ENCODE measurements at places on chromosomes 5 and 9.
A peak's percentile ranks its signal among the peaks of the same experiment; 100 is the strongest.

GRCh38 chr9:2928411-2928810 lies 84.5 kb upstream of the PUM3 start:
- DNase-seq, result no peak

DNA sequence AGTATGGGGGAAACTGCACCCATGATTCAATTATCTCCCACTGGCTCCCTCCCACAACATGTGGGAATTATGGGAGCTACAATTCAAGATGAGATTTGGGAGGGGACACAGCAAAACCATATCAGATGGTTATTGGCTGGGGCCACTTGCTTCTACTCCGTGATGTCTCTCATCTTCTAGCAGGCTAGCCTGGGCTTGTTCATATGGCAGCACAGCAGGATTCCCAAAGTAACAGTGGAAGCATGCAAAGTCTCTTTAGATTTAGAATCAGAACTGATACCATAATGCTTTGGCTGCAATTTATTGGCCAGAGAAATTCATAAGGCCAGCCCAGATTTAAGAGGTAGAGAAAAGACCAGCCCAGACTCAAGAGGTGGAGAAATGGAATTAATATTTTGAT lies 126.2 kb downstream of the PTTG1 start:
- DNase-seq, result no peak

DNA sequence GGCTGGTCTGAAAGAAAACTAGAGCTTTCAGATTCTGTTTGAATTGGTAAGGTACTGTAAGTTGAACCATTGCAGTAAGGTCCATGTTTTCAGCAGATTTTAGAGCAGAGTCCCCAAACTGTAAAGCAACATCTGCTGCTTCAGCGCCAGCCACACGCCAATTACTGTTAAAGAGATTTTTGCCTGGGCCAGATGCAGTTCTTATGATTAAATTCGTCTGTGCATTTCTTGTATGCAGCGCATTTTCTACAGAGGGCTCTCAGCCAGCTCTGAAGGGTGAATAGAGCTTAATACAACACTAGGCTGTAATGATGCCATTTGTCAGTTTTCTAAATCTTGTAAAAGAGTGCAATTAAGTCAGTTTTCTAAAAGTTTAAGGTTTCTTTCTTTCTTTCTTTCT lies 246.3 kb downstream of the COX7C start:
- no peak for DNase-seq

- no peak for DNase-seq
These were observed 126.9 kb upstream of the ANKRD55 start for GRCh38 chr5:56359809-56360685.

DNA sequence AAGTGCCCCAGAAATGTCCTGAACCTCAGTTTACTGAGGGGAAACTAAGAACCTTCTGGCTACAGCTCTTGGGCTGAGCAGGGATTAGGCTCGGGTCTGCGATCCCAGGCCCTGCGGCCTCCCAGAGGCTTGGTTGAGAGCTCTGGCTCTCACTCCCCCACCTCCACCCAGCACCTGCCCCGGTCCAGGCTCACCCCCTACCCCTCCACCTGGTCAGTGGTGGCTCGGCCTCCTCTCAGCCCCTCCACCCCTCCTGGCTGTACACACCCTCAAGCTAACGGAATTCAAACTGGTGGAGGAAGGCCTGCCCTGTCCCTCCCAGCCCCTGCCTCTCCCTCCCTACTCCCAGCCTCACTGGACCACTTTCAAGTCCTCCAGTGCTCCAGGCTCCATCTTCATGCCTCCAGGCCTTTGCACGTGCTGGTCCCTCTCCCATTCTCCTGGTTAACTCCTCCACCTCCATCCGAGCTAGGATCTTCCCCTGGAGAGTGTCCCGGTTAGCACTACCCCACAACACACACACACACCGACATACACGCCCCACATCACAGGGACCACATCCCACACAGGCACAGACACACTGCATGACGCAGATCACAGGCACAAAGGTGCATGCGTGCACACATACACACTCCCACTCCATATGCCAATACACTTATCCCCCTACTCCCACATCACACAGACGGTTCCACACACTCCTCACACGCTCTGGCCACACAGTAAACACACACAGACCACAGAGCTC lies 130.9 kb downstream of the C9orf50 start:
- peak; percentile 62 for DNase-seq

DNA sequence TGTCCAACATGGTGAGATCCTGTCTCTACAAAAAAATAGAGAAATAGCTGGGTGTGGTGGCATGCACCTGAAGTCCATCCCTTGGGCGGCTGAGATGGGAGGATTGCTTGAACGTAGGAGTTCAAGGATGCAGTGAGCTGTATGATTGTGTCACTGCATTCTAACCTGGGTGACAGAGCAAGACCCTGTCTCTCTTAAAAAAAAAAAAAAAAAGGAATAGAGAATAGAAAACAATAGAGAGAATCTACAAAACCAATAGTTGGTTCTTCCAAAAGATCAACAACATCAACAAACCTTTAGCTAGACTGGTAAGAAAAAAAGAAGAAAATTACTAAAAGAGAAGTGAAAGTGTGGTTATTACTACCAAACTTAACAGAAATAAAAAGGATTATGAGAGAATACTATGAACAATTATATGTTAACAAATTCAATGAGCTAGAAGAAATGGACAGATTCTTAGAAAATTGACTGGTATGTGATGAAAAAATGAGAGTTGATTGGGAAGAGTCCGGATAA lies 8.1 kb upstream of the SLC38A9 start:
- no peak for DNase-seq

DNA sequence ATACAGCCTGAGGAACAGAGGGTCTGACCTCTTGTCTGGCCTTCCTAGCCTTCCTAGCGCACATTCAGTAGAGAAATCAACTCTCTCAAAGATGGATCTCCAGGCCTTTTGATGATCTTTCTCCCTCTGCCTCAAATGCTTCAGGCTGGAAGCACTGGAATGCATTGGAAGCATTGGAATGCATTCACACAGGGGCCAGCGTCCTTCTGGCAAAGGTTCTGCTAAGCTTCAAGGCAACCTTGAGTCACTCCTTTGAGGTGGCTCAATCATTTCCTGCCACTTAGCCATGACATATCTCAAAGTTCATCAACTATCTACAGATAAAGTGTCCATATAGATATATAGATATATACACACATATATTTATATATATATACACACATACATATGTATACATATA lies 42.9 kb downstream of the OR2K2 start:
- DNase-seq, result no peak

DNA sequence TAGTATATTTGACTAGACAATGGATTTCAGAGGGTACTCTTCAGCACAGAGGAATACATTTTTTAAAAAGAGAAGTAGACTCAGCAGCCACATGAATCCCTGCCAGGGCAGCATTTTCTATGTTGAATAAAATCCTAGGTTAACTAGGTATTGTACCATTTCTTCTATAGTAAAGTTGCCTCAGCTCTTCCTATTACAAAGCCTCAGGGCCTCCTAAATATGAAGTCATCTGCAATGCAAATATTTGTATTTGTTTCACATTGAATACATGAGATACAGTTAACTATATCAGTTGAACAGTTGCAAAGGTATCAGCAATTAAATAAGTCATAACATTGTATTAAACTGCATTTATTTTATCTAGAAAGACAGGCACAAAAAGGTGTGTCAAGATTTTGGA lies 59.5 kb downstream of the NUDT12 start:
- DNase-seq, result no peak

GRCh38 chr5:60978968-60979367 lies 34.0 kb downstream of the NDUFAF2 start:
- no peak for DNase-seq

GRCh38 chr9:14434158-14434504 lies 120.2 kb upstream of the NFIB start:
- DNase-seq, result no peak

DNA sequence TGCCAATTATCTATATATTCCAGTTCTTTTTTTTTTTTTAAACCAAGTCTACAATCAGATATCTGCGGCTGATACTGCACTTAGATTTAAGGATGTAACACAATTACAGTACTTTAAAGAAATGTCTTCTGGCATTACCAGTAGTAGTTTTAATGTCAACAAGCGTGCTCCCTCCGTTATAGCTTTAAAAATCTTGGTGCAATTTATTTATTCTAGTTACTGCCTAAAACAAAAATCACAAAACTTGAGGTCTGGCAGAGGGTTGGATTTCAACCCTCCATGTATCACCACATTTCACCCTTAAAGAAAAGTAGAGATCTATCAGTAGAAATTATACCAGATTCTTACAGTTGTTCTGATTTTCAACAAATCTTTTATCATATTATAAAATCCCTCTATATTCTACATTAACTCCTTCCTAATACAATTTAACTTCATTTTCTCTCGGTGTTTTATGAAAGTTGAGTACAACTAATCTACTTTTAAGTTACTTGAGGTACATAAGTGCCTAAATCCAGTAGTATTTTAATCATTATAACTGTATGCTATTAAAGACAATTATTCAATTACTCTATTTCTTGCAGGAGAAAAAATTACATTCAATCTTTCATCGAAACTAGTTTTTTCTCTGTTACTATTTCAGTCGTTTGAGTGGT lies 2.0 kb upstream of the RICTOR start:
- DNase-seq, result no peak

DNA sequence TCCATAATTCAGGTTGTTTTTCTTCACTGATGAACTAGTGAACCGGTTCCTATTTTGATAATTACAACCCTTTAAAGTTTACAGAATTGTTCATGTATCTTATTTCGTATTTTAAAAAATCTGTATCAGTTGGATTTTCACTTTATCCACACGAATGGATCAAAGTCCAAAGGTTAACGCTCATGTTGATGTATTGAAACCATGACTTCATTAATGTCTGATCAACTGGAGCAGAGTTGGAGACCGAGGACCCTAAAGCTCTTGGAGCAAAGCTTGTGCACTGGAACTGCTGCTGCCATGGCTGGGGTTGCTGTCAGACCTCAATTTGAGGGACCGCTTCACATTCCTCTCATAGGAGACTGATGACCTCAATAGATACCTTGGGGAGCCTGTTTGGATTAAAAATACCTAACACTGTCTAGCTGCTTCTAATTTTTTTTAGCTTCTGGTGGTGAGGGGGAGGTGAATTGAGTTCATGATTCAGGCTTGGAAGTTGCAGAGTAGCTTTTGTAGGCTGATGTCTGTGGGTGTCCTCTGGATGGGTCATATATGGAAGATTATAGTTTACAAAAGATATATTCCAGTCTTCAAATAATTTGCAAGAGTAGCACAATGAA lies 45.1 kb downstream of the KIAA1958 start:
- DNase-seq, result no peak

DNA sequence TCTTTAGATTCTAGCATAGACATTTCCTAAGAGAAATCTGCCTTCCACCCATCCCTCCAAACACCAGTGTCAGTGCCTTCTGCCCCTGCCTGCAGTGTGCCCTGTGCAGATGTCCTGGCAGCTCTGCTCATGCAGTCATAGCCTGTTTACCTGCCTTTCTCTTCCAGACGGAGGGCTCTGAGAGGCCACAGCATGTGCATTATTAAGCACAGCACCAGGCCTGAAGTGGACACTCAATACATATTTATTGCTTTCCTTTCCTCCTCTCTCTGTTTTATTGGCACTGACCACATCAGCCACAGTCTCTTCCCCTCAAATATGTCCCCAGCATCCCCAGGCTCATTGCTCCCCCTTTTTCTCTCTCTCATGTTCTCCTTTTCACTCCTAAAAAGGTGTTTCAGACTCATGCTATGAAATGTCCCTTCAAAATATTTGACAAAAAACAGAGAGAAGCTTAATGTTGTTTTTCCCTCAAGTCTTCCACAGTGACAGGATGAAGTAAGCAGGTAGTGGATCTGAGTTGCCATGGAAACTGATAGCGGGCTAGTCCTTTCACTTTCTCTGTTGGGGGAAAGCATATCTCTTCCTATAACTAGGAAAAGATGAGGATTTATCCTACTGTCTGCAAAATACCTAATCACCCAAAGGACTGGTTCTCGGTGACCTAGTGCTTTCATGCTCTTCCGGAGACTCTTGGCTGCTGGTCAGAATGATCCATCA lies 100.9 kb downstream of the ATP10B start:
- DNase-seq, result no peak

- DNase-seq, result no peak
These were observed 189.1 kb downstream of the GABRG2 start for GRCh38 chr5:162256711-162257110.

DNA sequence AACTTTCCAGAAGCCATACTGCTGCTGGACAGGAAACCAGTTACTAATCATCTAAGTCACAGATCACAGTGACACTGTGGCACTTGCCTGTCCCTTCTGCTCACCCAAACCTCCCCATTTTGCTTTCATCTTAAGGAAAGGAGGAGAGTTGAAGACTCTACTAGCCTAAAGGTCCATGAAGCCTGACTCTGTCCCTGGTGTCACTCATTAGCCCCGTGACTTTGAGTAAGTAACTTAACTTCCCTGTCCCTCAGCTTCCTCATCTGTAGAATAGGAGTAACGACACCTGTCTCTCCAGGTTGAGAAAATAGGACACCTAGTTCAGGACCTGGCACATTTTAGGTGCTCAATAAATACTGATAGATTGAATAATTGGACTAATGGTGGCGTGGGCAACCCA lies 536 bp upstream of the SLC6A7 start:
- no peak for DNase-seq

DNA sequence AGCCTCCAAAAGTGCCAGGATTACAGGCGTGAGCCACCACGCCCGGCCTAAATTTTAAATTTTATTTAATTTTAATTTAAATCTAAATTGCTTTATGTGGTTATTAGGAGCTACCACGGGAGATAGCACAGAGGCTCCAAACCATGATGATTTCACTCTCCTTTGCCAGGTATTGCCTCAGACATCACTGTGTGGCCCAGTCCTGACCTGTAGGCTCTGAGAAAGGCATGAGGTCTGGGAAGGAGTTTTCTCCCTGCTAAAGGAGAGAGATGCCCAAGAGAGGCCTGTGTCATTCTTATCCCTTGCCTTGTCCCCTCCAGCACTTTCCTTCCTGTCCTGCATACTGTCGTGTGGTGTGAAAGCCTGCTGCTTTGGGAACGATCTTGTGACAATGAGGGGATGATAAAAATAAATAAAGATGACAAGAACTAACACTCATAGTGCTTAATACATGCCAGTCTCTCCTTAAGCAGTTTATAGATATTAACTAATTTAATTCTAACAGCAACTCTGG lies 37.0 kb upstream of the BASP1 start:
- DNase-seq, result no peak

DNA sequence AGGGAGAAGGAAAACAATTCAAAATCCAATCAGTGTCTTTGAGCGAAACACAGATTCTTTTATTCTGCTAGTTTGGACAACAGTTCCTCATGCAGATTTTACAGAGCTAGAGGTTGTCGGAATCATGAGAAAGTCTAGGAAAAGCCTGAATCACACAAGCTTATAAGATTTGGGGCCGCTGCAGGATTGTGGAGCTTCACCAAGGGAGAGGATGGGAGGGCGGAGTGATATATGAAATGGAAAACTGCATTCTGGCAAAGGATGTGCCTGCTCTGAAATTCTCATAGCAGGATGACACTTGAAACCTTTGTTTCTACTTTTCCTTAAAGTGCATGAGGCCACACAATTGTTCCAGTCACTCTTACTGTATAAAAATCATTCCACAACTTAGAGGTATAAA lies 134.3 kb downstream of the OR2K2 start:
- DNase-seq, result no peak
